T-helper 1 cell (primary cell): ENCODE measurements at places on chromosomes 16 and 17.

- DNase-seq, result no peak
Observed at GRCh38 chr17:17570140-17570797, 21.2 kb downstream of the PEMT start.

GRCh38 chr16:48323783-48324775 is 61.1 kb downstream of the SIAH1 start:
- no peak for DNase-seq

DNA sequence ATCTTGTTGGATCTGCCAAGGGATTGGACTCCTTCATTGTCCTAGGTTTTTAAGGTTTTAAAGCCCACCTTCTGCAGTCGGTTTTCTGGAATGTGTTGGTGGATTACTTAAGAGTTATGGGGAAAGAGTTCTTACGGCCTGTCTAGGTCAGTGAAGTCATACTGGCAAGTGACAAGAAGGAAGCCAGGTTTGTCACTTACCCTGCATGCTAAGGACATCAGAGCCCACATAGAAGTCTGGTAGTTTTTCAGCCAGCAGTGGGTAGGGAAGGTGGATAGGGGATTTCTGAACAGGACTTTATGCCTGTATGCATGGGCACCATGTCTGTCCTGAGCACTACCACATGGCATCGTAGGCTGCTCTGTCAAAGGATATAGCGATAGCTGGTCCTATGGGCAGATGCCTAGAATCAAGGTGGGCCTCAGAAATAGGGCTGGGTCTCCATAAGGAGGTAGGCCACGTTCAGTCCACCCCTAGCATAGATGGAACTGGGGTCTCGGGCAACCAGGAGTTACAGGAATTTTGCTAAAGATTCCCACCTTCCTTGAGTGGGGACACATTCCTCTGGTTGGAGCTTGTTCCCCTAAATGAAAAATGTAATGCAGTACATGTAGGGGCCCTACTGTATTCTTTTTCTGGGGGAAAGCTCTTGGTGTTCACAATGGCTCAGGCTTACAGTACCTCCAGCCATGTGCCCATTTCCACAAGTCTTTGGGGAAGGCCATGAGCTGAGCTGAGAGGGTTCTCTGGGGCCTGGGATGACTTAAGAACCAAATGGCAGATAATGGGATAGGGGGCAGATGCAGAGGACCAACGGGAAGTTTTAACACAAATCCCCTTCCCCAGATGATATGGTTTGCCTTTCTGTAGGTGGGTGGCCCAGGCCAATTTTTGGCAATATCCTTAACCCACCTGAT is 27.5 kb downstream of the TRPV2 start:
- no peak for DNase-seq

DNA sequence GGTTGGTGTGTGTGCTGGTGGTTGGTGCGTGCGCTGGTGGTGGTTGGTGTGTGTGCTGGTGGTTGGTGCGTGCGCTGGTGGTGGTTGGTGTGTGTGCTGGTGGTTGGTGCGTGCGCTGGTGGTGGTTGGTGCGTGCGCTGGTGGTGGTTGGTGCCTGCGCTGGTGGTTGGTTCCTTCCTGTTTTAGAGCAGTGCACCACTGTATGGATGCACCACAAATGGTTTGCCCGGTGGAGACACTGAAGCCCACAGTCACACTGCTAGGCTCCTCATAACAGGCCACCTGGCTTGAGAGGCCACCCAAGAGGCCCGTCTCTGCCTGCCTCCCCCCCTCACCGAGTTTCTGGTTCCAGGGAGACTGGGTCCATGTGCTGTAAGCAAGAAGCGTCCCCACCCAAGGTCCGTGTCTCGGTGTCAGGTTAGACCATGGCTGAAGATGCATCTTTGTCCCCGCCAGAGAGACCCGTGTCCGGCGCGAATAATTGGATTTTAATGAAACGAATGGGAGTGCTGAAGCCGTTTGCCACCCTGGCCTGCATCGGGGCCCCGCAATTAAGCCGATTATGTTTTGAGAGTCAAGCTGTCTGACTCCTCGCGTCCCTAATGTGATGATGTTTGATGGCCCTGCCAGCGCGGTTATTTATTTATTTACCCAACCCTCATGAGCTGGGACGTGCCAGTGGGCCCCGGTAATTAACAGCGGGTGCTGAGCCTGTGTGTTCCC is 161.3 kb upstream of the GSE1 start:
- no peak for DNase-seq

DNA sequence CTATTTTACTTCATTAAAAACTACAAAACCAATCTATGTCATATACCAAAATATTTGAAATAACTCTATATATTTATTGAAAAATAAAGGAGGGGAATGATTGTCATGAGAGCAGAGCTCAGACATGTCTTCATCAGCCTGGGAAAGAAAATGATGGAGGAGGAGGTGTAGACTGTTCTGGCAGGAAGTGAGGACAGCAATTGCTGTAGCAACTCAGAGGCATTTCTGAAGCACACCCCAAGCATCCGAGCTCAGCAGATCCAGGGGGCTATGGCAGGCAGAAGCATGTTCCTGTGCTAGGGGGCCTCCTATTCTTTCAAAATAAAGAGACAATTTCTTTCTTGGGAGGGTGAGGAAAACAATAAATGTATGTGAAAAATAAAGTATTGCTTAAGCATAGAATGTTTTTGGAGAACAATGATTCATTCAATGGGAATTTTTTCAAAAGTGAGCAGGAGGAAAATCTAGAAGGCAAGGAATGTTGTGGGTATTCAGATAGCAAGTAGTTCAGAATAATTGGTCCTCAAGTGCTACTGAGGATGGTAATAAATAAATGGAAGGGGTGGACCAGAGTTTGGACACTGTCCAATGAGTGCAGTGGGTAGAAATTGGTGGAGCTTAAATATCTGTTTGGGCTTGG is 383.4 kb downstream of the CDH11 start:
- no peak for DNase-seq

DNA sequence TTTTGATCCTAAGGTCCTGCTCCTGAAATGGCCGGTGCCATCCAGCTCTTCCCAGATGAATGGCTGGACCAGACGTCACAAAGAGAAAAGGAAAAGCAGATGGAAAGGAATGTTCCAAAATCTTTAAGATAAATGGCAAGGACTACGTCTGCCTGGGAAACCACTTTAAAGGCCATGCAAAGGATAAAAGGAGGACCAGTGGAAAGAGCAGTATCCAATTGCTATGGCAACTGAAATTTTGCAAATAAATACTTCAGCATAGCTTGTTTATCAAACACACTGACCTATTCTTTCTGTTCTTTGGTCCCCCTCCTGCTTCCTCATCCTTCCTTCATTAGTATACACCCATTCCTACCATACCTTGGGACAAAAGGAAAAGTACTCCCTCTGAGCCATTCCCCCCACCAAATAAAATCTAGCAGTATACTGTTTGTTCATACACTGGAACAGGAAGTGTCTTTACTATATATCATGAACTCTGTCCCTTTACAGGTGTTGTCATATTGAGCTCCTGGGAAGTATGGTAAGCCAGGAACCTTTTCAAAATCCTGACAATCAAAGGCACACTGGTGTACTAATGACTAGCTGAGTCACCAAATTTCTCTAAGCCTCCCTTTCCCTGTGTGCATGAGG is 37.2 kb upstream of the NUFIP2 start:
- no peak for DNase-seq
